ENCODE measurements at places on chromosomes 6 and 20.
A peak's percentile ranks its signal among the peaks of the same experiment; 100 is the strongest.

DNA sequence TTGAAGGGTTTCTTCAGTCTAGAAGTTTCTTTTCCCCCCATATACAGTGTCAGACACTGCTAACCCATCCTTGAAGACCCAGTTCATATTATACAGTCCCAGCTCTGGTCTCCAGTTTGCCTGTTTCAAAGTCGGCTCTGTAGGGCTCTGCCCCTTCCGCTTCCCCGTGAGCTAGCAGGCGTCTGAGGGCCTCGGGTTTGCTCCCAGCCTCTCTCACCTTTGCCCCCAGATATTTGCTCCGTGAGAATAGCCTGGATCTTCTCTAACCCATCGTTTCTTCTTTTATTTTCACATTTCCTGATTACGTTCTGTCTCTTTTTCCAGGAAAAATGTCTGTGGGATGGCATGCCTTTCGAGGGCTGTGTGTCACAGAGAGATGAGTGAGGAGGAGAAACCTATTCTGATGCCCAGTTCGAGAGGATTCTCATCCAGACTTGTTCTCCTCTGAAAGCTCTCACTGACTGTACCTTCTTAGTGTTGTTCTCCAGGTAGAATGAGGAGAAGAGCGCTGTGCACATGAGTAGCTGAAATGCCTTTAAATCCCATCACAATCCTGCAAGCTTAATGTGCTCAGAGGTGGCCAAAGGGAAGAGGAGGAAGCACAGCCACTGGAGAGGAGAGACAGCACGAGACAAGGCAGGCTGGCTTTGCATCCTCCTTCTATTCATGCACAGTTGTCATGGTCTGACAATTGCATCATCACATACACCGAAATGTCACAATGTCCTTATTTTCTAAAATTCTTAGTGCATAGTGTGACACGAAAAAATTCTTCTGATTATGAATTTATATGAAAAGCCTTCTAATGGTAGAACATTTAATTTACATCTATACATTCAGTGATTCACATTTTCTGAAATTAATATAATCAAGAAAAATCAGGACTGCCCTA is 171.1 kb downstream of the FOXA2 start:
- no peak for DNase-seq

- DNase-seq, result no peak
Observed at GRCh38 chr6:164812706-164813105, 496.7 kb downstream of the C6orf118 start.

- no peak for DNase-seq
Observed at GRCh38 chr6:117118490-117118889, 146.9 kb upstream of the VGLL2 start.

- no peak for DNase-seq
Observed at GRCh38 chr6:149271348-149272340, 45.9 kb upstream of the TAB2 start.

- DNase-seq, result no peak
Observed at GRCh38 chr6:137058037-137058436, 13.3 kb upstream of the IL20RA start.

- DNase-seq, result no peak
Observed at GRCh38 chr6:144568241-144568640, 283.1 kb downstream of the UTRN start.

DNA sequence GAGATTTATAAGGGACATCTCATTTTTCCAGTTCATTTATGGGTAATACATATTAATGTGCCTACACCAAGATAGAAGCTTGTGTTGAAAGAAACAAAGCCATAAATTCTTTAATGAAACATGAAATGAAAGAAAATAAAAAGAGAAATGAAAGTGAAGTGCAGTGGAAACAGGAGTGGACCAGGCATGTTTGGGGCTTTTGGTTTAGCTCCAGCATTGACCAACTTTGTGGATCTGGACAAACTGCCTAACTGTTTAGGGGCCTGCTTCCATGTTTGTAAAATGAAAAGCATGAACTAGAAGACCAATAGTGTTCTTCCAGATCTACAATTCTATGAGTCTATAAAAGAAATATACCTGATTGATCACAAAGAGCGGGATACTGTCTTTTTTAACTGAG is 124.9 kb downstream of the GJA10 start:
- no peak for DNase-seq

DNA sequence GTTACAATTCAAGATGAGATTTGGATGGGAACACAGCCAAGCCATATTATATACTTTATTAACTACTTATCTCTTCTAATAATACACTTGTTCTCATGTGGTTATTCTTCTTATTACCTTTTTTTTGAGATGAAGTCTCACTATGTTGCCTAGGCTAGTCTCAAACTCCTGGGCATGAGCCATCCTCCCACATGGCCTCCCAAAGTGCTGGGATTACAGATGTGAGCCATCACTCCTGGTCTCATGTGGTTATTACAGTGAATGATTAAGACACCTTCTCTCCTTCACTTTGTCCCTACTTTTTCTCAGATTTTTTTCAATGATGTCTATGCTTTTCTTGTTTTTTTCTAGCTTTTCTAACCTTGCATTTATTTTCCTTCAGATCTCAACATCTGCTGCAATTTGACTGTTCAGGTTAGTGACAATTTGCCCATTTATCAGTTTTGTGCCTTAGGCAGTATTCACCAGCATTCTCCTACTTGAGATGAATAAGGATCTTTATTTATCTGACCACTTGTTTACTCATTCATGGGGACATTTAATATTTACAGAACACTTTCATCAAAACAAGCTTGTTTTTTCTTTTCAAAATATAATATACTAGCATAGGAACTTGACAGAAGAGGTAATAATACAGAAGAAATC is 105.7 kb downstream of the SLC16A10 start:
- DNase-seq, result no peak

DNA sequence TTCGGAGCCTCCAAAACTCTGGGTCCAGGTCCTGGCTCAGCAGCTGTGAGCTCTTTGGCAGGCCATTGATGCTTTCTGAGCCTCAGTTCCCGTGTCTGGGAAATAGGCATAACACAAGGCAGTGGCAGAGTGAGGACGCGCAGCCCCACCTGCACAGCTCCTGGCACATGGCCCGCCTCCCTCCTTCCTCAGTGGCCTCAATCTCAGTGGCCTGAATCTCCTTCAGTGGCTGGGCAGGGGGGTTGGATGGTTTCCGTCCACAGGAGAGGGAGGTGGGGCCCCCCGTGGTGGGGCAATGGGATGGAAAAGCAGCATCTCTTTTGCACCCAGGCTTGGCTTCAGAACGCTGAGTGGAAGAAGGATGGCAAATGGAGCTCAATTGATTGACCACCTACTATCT is 5.1 kb downstream of the RSPO4 start:
- no peak for DNase-seq

- DNase-seq, result no peak
Observed at GRCh38 chr6:121365536-121366521, 31.5 kb upstream of the TBC1D32 start.

- DNase-seq, result no peak
Observed at GRCh38 chr6:134363323-134364039, 45.6 kb upstream of the SGK1 start.

DNA sequence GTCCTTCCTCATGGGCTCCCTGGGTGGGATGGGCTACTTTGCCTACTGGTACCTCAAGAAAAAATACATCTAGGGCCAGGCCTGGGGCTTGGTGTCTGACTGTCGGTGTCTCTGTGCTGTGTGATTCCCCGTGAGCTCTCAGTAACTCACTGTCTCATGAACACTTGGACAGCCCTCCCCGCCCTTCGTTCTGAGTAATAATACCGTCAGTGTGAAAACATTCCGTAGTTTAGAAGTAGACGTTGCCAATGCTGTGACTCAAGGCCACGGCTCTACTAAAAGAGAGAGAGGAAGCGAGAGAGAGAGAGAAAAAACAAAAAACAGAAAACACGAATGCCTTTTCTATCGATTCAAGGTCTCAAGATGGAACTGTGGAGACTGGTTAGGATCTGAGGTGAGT is 31.8 kb downstream of the FITM2 start:
- no peak for DNase-seq

DNA sequence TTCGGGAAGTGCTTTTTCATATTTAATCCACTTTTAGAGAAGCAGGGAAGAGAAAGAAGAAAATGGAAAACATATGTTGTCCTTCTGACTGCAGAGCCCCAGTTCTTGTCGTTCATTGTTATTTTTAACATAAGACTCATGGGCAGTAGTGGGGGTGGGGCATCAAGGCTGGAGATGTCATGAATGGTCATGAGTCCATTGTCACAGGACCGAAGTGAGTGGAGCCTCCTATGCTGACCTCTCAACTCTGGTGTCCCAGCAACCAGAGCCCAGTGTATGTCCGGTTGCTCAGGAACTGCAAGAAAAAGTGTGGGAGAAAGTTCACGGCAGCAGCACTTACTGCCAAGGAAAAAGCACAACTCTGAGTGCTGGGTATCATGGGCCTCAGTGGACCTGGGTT is 108.6 kb downstream of the BANF2 start:
- DNase-seq, result no peak

DNA sequence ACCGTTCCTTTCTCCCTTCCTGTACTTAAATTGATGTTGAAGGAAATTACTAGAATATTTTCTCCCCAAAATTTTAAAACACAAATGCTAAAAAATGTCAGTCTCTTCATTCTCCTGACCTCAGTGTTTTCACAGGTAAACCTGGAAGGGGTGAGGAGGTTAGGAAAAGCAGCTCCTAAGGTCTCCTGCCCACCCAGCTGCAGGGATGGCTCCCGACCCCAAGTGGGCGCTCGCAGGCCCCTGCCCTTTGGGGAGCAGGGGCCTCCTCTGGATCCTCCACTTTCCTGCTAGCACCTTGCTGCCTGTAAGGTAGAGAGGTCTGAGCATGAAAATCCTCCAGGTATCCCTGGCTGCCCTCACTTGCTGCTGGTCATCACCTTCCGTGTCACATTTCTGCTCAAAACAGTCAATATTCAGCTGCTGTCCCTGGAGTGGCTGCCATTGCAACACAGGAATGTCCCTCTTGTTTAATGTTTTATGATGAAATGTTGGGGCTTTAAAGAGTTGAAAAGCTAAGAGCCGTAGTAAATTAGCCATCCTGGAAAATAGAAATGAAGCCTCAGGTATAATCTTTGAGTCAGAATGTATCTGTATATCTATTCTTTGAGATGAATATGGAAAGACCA is 10.9 kb upstream of the HSP90AB1 start:
- no peak for DNase-seq

GRCh38 chr6:11258260-11259237 is 26.1 kb upstream of the NEDD9 start:
- DNase-seq, result no peak

- DNase-seq, result no peak
Observed at GRCh38 chr6:162825597-162825996, 97.8 kb downstream of the PACRG start.

- DNase-seq, result no peak
Observed at GRCh38 chr6:8013763-8014162, 50.4 kb downstream of the BLOC1S5 start.

DNA sequence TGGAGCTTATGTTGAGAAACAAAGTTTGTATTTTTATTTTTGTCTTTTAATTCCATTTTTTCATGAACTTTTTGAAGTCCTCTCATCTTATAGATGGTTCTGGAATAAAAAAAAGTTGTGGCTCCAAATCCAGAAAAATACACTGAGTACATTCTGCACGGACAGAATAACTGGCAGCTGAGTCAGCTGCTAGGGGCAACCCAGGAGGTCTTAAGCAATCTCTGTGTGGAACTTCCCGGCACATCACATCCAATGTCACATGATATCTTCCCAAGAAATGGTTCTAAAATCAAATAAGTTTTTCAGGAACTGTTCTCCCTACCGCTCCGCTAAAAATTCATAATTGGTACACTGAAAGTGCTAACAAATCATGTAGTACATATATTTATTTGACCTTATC is 29.8 kb downstream of the SLC13A3 start:
- no peak for DNase-seq

- no peak for DNase-seq
Observed at GRCh38 chr6:32058511-32058963, 20.3 kb downstream of the CYP21A2 start.

DNA sequence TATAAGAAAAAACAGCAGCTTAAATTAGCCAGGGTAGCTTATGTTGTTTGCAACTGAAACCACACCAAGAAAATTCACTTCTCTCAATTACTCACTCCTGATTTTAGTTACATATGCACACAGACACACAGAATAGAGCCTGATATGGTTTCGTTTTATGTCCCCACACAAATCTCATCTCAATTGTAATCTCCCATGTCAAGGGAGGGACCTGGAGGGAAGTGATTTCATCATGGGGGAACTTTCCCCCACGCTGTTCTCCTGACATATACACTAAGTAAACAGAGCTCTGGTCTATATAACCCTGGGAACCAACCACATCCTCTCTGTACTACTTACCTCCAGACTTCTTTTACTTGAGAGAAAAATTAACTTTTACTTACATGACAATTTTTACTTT is 9.8 kb downstream of the OR12D1 start:
- no peak for DNase-seq

DNA sequence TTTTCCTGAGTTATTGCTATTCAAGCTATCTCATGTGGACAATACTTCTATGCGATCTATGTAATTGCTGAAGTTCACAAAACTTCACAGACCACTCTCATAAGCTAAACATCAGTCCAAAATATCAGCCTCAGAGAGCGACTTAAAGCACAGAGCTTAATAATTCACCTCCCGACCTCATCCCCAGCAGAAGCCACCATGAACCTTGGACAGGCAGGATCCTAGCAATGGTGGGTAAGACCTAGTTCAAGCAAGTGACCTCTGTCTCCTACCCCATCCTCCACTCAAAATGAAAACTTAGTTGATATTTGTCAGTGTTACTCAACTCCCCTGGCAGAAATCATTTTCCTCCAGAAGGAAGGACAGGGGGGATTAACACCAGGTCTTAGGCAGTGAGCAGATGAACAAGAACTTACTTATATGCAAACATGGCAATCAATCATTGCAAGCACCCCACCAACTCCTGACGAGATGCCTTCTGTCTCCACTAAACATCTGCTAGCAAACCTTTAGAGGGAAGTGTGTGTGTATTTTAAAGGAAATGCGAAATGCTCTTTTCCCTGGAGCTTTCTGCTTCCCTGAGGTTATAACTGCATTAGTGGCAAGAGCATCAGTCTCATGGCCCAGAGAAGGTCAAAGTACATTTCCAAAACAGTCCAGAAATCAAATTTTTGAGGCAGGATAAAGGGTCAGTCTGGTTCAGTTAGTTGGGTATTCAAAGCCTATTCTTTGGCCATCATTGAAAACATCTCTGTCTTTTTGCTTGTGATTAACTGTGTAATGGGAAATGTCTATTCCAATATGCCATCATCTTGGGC is 90.0 kb downstream of the SLC22A23 start:
- DNase-seq, result no peak

DNA sequence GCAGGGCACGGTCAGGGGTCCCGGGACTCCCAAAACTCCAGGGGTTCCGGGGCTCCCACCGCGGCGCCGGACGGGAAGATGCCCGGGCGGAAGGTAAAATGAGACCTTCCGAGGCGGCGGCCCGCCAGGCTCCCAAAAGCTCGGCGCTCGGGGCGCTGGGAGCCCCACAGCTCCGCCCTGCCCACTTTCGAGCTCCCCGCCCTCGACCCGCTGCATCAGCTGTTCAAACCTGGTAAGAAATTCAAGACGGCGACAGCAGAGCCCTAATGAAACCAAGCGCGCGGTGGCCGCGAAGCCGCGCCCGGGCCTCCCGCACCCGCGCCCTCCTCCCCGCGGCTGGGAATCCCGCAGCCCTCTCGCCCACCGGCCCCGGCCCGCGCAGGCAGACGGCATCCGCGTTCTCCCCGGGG is 369 bp downstream of the SLC4A11 start:
- DNase-seq, result peak; percentile 34

Data from memory B cell (primary cell).